Neural progenitor cell (in vitro differentiated cells): ENCODE measurements at places on chromosomes 6 and 20.

DNA sequence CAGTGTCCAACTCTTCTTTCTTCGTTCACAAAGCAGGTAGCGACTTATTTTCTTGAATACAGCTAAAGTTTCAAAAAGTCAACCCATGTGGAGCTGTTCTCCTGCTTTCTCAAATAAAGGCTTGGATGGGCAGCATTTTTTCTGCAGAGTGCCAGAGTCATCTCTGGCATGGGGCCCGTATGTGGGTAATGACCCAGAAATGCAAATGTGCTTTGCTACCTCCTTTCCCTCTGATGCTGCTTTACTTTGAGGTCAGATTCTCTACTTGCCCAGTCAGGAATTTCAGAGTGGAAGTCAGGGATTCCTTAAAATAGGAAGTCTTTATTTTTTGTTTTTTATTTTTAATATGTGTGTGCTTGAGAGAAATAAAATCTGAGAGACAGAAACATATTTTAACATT, 4.9 kb downstream of the NKAIN2 start:
- DNase-seq, result peak; percentile 4

DNA sequence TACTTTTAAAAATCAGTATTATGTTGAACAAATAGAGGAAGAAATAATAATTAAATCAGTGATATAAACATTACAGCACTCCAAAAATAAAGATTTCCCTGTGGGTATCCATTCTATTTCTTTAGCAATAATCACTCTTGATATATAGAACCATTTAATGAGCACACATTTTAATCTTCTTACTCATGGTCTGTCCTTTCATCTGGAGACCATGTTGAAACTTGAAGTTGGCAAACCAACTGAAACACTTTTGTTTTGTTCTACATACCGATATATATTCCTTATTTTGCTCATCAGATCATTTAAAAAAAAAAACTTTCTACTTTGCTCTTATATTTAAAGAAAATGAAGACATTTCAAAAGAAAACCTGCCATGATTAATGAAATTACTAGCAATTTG, 13.4 kb downstream of the C6orf58 start:
- DNase-seq, result no peak

DNA sequence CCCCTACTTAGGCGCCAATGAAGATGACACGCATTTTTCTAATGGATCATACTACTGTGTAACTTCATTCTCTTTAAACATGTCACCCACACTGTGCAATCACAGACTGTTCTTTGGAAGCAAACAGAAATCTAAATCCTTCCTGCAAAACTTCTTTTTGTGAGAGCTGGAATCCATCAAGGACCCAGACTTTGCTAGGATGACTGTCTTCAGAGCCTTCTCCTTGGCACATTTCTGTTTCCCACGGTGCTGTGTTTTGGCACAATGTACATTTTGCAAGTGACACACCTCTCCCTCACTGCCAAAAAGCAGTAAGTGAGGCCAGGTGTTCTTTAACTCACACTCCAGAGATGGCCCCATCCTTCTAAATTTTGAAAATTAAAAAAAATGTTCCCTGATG, 21.7 kb upstream of the TAGAP start:
- DNase-seq, result no peak

GRCh38 chr20:16158090-16158975, 414.9 kb downstream of the KIF16B start:
- peak; percentile 6 for DNase-seq

DNA sequence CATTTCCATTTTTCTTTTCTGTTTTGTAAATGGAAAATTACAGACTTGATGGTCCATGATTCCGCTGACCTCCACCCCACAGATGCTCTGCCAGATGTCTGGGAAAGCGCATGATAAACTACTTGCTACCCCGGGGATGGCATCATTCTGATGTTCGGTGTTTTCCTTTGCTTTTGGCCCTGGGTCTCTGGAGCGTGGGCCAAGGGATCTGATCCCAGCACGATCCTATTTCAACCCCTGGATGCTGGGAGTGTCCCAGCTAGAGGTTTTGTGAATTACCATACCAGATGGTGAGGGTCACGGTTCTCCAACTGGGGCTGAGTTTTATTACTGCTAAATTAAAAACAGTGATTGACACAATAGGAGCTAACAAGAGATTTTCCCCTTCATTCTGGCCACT, 25.2 kb upstream of the MYLIP start:
- DNase-seq, result no peak
